CD4-positive, alpha-beta T cell treated with Interleukin-6 at 100 ng/mL for 8 hours (primary cell): ENCODE measurements at places on chromosomes 6 and 20.
A peak's percentile ranks its signal among the peaks of the same experiment; 100 is the strongest.

DNA sequence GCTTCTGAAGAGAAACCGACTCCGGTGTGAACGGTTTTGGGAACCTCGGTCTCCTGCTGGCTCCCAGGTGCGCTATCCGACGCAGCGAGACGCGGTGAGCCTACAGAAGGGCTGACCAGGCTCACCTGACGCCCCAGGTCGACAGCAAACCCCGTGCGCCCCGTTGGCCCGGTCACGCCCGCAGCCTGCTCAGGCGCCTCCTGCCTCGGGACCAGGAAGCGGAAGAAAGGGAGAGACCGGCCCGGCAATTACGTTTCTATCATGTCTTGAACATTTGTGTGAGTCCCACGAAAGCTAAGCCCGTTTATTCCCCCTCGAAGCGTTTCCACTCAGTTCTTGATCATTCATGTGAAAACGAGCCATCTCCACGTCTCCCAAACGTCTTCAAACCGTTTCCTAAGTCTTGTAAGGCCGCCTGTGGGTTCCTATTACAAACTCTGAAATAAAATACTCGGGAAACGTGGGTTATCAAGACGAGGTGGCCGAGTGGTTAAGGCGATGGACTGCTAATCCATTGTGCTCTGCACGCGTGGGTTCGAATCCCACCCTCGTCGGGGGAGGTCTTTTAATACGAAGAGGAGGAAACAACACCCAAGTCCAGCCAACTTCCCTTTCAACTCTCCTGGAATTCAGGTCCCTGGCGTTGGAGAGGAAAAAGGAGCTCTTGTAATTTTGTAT is 150.5 kb upstream of the PRSS16 start:
- peak; percentile 3 for DNase-seq

DNA sequence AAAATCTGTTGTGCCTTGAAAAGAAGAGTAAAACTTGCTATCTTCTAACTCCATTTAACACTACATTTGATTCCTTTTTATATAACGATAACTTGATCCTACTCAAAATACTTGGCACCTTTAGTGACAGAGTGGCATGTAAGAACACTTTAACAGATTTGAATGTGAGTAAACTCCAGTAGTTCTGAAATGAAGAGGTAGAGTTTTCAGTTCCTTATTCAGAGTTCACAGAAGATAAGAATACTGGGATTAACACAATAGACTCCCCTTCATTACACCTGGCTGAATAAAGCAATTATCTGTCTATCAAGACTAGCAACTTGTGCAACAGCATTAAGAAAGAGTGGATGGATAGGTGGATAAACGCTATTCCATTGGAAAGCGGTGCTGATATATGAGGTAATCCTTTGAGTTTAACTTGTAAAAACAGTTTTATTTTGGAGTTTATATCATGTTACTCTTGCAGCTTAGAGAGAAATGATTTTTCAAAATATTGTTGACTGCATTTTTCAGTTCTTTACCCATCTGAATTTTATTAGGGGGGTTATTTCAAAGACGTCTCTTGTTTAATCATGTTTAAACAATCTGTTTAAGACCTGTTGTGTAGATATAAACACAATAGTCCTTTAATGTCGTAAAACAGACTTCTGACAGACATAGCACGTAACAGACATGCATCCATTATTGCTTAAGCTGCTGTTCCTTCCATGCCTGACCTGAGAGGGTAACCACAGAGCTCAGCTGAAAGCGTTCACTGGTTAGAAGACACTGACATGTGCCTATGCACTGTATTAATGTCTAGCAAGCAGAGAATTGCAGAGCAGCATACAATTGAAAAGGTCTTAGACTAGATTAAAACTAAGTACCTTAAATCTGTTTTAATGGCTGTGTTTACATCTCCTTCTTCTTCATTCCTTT is 102.4 kb upstream of the SUPT3H start:
- no peak for DNase-seq

DNA sequence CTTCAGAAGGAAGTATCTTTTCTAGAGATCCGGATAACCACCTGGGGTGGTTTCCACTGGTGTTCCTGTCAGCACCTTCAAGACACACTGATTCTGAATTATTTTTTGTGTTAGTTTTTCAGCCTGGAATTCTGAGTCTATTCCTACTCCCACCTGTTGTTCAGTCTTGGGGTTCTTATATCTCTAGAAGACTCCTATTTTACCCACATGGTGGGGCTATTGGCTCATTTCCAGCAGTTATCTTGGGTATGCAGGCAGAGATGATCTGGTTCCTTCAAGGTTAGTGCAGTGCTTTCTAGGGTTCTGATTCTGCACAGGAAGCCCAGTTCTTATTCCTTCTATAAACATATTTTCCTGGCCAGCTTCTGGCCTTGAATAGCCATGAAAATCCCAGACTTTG is 175.6 kb upstream of the PDE7B start:
- DNase-seq = peak; percentile 50

- no peak for DNase-seq
Observed at GRCh38 chr20:9071976-9072726, 3.3 kb downstream of the PLCB4 start.

DNA sequence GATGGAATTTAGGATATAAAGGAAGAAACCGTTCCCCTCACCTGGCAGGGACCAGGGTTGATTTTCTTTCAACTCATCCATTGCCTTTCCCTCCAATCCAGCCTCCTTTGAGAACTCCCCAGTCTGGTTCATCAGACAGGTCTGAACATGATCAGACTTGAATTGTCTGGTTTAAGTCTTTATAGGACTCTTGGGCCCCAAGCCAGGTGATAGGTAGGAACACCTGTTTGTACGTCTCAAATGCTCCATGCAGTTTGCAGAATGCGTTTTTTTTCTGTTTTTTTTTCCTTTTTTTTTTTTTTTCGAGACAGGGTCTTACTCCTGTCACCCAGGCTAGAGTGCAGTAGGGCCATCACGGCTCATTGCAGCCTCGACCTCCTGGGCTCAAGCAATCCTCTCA is 4.1 kb upstream of the CEP250 start:
- no peak for DNase-seq

- DNase-seq = no peak
Observed at GRCh38 chr6:1116149-1116548, 195.7 kb upstream of the FOXQ1 start.

GRCh38 chr6:136762022-136762975 is 30.0 kb downstream of the MAP3K5 start:
- no peak for DNase-seq

GRCh38 chr6:132207991-132208390 is 193.3 kb downstream of the MOXD1 start:
- no peak for DNase-seq

GRCh38 chr20:1819311-1820137 is 75.7 kb upstream of the SIRPA start:
- no peak for DNase-seq

DNA sequence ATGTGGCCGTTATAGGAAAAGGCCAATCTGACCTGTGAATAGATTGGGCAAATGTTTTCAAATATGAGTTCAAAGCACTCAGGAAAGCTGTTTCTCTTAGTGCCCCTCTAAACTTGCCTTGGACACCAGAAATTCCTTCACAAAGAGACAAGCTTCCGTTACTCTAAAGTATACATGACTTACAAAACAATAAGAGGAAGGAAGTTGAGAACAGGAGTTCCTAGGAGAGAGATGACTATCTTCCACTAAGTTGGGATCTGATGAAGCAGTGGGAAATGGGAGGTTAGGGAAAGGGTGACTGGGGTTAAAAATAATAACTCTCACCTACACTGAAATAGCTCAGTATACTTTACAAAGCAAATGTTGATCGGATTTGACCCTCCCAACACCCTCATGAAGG is 50.0 kb downstream of the ISM1 start:
- no peak for DNase-seq

DNA sequence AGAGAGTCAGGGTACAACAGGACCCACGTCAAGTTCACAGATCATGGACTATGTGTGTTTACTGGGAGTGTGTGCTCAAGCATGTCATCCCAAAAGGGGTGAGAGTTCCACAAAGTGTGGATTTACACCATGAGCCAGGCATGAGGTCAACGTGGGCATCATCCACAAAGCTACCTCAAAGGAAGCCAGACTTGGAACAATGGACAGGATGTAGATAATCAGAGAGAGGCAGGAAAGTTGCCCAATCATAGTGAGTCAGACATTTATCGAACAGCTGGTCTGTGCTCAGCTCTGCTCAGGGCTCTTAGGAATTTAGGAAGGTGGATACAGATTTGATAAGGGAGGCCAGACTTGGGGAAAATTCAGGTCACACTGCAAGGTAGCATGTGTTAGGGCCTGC is 317.2 kb upstream of the CDYL start:
- DNase-seq = no peak

DNA sequence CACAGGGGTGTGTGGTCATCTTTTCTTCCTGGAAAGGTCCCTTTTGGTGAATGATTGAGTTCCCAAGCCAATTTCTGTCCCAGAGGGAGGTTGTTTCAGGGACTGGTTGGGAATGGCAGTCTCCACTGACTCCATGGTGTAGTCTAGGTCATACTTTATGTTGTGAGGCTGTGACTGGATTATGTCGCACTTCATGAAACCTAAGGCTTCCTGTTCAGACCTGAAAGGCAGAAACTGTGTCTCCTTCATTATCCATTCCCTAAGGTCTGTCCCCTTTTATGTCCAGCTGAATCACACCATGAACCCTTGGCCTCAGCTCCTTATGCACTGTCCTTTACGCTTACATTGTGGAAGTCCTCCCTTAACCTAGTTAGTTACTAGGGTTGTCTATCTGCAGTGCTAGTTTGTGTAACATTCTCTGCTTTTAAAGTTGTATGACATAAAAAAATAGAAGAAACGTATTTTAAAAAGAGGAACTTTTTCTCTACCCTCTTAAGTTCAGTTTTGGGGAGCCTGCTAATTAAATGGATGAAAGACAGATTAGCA is 191.3 kb downstream of the JARID2 start:
- DNase-seq = no peak

DNA sequence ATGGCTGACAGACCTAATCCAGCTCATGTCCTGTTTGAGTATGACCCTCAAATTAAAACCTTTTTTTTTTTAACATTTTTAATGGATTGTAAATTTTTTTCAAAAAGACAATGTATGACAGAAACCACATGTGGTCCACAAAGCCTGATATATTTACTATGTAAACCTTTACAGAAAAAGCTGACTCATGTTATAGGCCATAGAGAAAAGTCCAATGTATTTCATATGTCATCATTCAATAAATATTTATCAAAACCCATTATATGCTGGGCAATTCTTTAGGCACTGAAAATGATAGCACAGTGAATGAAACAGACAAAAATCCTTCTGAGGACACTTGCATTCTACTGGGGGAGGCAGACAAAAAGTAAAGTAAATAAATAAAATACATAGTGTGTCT is 826.2 kb upstream of the FLRT3 start:
- DNase-seq = no peak

- DNase-seq = no peak
Observed at GRCh38 chr6:99901596-99902384, 92.2 kb downstream of the MCHR2 start.

DNA sequence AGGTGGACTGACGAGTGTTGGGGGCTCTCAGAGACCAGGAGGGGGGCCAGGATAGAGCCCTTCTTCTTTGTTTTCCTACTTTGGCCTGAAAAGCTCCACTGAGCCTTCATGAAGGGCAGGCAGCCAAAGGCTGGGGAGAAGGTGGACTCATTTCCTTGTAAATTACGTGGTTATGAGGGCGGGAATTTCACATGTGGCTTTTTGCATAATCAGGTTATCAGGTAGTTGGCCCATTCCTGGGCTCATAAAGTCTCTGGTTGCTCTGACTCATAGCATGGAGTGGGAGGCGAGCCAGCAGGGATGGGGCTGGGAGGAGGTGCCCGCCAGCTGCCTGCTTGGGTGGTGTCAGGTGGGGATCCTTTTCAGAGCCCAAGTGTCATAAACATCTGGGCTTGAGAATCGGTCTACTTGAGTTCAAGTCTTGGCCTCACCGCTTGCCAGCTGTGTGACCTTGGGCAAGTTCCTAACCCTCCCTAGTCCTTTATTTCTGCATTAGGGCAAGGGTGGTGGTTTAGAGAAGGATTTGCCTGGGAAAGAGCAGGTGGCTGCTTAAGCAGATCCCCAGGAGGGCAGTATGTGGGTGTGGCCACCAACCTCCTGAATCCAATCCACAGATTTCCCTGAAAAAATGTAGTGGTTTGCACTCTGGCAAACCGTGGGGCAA is 26.5 kb upstream of the RNF24 start:
- no peak for DNase-seq

DNA sequence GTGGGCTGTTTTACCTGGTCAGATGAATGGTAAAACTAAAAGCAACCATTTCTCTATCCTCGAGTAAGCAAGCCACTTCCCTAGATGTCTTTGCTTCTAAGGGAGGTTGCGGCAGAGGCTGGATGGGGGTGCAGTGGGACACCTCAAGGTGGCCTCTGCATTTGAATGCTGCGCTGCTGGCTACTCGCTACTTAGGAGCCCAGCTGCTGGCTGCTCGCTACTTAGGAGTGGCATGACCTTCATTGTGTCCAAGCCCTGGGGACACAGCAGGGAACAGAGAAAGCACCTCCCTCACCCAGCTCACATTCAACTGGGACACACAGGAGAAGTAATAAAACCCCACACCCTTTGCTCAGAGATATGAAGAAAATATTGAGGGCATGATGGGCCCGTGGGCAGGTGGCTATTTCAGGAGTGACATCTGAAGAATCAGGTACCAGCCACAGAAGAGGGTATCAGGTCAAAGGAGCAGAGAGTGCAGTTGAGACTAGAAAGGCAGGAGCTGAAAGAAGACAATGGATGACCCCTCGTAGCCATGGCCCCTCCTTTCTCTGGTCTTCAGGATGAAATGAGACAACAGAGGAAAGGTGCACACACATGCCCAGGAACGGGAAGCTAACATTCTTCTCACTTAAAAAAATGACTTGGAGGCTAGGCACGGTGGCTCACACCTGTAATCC is 149.4 kb downstream of the ZMYND8 start:
- no peak for DNase-seq

- DNase-seq = peak; percentile 87
Observed at GRCh38 chr20:44475694-44476560, at the start of gene TTPAL. Gene TTPAL, plus strand, starts transcription at chr20:44475874. Its CDS starts 4,126 bp downstream, at chr20:44480000.

- no peak for DNase-seq
Observed at GRCh38 chr20:59575653-59576052, 28.7 kb upstream of the PHACTR3 start.

DNA sequence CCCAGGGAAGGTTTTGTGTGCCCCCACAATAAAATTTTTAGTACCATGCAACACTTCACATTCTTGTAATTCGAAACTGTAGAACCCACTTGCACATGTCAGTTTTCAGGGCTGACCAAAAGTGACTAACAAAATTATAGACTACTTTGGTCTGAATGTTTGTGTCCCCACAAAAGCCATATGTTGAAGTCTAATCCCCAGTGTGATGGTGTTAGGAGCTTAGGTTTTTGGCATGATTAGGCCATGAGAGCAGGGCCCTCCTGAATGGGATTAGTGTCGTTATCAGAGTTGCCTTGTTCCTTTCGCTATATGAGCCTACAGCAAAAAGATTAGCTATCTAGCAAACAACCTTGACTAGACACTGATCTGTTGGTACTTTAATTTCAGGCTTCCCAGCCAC is 49.0 kb upstream of the TENT5A start:
- DNase-seq = no peak

DNA sequence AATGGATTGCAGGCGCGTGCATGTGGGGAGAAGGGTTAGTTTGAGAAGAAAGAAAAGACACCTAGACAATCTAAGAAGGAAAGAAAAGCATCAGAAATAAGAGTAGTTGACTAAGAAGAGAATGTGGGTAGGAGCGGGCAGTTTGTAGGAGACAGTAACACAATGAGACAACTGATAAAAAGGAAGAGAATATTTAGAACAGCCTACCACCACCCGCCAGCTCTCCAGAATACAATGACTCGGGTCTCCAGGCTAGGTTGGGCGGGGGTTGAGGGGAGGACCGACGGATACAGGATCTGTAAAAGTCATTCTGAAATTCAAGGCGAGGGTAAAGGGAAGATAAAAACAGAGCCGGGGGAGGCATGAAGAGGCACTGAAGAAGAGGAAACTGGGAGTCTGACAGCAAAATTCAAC is 712 bp downstream of the ABHD16A start:
- no peak for DNase-seq
